ENCODE measurements at places on chromosomes 1 and 21.

- no peak for DNase-seq
Measured at GRCh38 chr1:217493290-217493689, 137.6 kb downstream of the GPATCH2 start.

GRCh38 chr1:223802032-223802431 is 43.7 kb downstream of the TP53BP2 start:
- DNase-seq, result no peak

- no peak for DNase-seq
Measured at GRCh38 chr1:218620956-218621355, 275.8 kb downstream of the TGFB2 start.

DNA sequence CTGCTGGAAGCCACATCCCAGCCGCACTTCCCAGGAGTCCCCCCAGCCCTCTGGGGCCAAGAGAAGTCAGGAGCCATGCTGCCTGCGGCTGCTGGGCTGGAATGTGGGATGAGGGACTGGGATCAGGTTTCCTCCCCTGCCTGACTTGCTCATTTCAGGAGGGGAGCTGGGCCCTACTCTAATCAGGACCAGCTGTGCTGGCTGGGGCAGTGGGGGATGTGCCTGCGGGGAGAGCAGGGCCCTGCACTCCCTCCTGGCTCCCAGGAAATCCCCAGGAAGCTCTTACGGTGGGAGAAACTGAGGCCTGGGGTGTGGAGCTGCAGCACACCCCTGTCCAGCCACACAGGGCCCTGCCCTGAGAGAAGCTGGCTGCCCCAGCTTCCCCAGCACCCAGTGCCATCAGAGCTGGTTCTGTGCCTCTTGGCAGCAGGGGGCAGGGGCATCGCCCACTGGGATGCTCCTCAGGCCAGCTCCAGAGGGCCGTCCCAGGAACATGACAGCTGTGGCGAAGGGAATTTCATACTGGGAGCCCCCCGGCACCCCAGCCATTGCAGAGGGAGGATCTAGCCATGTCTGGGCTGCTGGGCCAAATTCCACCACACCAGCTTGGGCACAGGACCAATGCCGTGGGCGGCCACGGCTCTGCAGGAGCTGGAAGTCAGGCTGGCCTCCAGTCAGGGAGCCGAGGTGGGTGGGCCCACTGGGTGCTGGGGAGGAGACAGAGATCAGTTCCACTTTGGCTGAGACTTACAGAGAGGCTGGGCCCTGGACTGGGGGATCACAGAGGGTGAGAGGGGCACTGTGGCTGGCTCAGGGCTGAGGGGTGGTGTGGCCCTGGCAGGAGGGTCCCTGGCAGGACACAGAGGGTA is 21.3 kb upstream of the PRSS38 start:
- DNase-seq, result no peak

- DNase-seq, result no peak
Measured at GRCh38 chr1:191696354-191696753, 461.9 kb upstream of the RGS18 start.

GRCh38 chr1:157517016-157517415 is 35.3 kb downstream of the FCRL5 start:
- no peak for DNase-seq

GRCh38 chr21:41601573-41602368 is 93.8 kb upstream of the TMPRSS2 start:
- no peak for DNase-seq
